A549 treated with Hydrocortisone at 1 μM for 4 hours (cell line): ENCODE measurements at places on chromosomes 3 and 15. TPM values are rescaled to one million over a fixed set of nuclear protein-coding genes. Genes with fewer than 3 reads are reported as not detected.

The ACKR4 gene
- not detected in 5 replicates for total RNA-seq

The NTRK3 gene
- 18.0 to 25.1 TPM (median 22.2 TPM) in 5 replicates for total RNA-seq

The ILDR1 gene
- total RNA-seq: not detected in 5 replicates

The PCOLCE2 gene
- total RNA-seq: 23.6 to 34.5 TPM (median 24.0 TPM) in 5 replicates

The TM4SF18 gene
- 30.3 to 41.5 TPM (median 33.5 TPM) in 5 replicates for total RNA-seq

The CCDC54 gene
- not detected in 5 replicates for total RNA-seq

The PRR23A gene
- total RNA-seq: not detected in 5 replicates

The CCRL2 gene
- 0.07 to 0.10 TPM (median 0.09 TPM) in 3 of 5 replicates, not detected in the others for total RNA-seq

The SLC22A14 gene
- 0.05 to 0.06 TPM (median 0.06 TPM) in 4 of 5 replicates, not detected in the other for total RNA-seq

The TMED3 gene
- 156 to 191 TPM (median 187 TPM) in 5 replicates for total RNA-seq

The MAP1A gene
- total RNA-seq: 0.50 to 0.76 TPM (median 0.60 TPM) in 5 replicates

The SLC6A20 gene
- 0.01 to 0.05 TPM (median 0.03 TPM) in 4 of 5 replicates, not detected in the other for total RNA-seq

The POLQ gene
- total RNA-seq: 5.6 to 7.0 TPM (median 6.9 TPM) in 5 replicates

The SPATA12 gene
- total RNA-seq: 0.30 to 0.38 TPM (median 0.37 TPM) in 5 replicates

The CCR9 gene
- 0.03 TPM in 1 of 5 replicates, not detected in the others for total RNA-seq

The NCK1 gene
- 21.5 to 28.6 TPM (median 23.9 TPM) in 5 replicates for total RNA-seq

The FILIP1L gene
- total RNA-seq: 0.14 to 0.29 TPM (median 0.21 TPM) in 5 replicates

The SAXO2 gene
- total RNA-seq: 1.8 to 2.4 TPM (median 2.1 TPM) in 5 replicates

The NPRL2 gene
- 12.2 to 13.4 TPM (median 13.4 TPM) in 5 replicates for total RNA-seq

The MGLL gene
- total RNA-seq: 65.1 to 82.5 TPM (median 70.1 TPM) in 5 replicates

The RASL12 gene
- total RNA-seq: 0.07 to 0.16 TPM (median 0.15 TPM) in 5 replicates

The GOLGA8J gene
- total RNA-seq: 0.16 TPM in 1 of 5 replicates, not detected in the others

The CHDH gene
- 2.0 to 3.1 TPM (median 2.4 TPM) in 5 replicates for total RNA-seq

The CHD2 gene
- 25.7 to 29.9 TPM (median 28.2 TPM) in 5 replicates for total RNA-seq

The SCN11A gene
- total RNA-seq: not detected in 5 replicates
